SW 1271 (cell line): ENCODE measurements at places on chromosomes 2 and 18.
A peak's percentile ranks its signal among the peaks of the same experiment; 100 is the strongest.

GRCh38 chr2:102253140-102253752, 58.1 kb upstream of the IL1RL1 start:
- no peak for DNase-seq

DNA sequence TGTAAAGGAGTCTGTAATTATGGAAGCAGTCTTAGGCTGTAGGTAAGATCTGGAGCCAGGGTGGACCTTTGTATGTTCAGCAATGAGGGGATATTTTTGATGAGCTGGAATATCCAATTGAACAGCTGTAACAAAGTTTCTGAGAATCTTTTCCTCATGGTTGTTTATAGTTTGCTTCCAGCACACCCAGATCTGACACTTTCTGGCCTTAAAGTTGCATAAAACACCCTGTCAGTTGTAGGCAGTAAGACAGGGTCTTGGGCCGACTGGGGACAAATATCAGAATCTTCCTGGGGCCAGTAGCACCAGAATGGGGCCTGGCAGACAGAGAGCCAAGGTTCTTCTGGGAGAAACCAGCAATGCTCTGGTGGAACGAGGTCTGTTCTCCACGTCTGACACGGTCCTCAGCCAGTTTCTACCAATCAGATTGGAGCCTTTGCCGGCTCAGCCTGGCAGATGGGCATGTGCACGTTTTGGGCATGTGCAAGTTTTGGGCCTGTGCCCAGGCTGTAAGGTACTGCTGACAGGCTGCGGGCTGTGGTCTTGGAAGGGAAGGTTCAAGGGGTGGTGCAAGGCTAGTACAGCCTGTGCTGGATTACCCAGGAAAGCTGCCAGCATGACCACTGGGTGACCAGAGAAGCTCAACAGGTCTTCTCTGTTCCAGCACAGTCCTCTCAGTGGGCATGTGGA, 89.8 kb downstream of the PRKCE start:
- DNase-seq = no peak

DNA sequence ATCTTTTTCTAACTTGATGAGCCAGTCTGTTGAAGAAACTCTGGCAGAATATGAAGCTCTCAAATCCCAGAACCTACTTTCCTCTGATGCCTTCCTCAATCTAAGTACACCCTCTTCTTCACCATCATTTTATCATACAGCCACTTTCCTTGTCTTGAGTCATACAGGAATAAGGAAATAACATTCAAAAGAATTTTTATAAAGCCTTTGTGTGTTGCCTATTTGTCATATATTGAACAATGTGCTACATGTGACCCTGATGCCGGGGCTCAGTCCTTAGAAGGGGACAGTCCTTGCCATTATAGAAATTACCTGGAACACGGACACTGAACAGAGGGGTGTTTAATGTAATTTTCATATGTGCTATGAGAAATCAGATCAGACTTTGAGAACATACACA, 27.4 kb downstream of the RAPGEF4 start:
- no peak for DNase-seq

DNA sequence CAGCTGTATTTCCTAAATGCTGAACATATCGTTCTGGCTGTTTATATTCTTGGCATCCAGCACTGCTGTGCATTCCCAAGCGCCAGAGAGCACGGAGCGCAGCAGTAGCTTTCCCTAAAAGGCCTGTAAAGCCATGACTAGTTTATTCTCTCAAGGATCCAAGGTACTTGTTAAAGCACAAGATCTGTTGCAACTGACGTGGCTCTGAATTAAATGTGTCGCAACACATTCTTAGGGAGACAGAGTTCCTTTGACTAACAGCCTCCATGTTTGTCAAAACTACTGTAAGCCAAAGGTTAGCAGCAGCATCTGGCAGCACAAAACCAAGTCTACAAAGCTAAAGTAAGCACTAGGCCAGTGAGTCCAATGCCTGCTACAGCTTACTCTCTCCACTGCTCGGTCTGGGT, 188.6 kb upstream of the FN1 start:
- no peak for DNase-seq

DNA sequence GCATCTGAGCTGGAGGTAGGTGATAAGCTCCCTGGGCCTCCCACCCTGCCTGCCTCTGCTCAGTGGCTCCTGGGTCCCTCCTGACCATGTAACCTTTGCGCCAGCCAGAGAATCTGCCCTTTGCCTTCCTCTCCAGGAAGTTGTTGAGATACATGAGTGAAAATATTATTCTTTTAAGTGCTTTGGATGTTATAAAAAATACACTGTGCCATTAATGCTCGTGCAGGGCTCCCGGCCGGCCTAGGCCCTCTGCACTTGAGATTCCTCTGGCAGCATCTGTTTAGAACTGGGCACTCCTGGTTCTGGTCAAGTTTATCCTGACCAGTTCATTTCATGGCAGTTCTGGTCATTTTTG, 18.8 kb downstream of the AGAP1 start:
- no peak for DNase-seq

GRCh38 chr2:98522854-98523253, 78.2 kb downstream of the INPP4A start:
- DNase-seq = no peak

DNA sequence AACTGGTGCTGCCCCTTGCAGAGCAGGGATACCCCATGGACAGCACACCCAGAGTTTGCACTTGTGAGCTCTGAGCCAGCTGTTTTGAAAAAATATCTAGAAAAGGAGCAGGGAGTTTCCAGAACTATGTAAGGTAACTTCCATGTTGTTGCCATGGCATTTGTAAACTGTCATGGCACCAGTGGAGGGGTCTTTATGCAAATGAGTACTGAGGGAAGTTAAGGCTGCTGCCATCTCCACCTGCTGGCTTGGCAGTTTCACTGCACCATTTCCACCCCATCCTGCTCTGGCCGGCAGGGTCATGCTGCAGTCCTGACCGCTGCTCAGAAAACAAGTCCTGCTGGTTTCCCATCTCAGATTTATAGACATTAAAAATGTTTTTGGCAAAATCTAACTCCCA, 52.3 kb upstream of the SNTG2 start:
- DNase-seq = peak; percentile 24

GRCh38 chr2:156430980-156431358, 5.2 kb upstream of the GPD2 start:
- DNase-seq = peak; percentile 49

DNA sequence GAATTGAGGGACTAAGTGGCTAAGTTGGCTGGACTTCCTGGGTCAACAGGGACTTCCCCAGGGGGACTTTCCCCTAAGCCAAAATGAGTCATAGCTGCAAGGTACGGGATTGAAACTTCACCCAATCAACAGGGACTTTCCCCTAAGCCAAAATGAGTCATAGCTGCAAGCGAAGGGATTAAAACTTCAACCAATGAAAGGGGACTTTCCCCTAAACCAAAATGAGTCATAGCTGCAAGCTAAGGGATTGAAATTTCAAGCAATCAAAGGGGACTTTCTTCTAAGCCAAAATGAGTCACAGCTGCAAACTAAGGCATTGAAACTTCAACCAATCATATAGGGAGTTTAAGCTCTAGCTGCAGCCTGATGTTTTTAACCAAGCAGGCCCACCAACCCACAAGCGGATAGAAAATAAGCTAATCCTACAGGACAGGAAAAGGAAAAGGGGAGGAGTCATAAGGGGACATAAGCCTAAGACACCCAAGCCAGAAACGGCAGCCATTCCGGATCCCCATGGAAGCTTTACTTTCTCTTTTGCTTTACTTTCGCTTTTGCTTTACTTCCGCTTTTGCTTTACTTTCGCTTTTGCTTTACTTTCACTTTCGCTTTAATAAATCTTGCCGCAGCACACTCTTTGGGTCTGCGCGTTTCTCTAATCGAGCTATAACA, 1375.4 kb upstream of the CELF4 start:
- peak; percentile 66 for DNase-seq
